B cell (primary cell): ENCODE measurements at places on chromosomes 11 and 22. TPM values are rescaled to one million over a fixed set of nuclear protein-coding genes. Genes with fewer than 3 reads are reported as not detected.
A peak's percentile ranks its signal among the peaks of the same experiment; 100 is the strongest.

TUBA8 gene
- total RNA-seq, result 1.8 and 3.6 TPM in 2 replicates

DNA sequence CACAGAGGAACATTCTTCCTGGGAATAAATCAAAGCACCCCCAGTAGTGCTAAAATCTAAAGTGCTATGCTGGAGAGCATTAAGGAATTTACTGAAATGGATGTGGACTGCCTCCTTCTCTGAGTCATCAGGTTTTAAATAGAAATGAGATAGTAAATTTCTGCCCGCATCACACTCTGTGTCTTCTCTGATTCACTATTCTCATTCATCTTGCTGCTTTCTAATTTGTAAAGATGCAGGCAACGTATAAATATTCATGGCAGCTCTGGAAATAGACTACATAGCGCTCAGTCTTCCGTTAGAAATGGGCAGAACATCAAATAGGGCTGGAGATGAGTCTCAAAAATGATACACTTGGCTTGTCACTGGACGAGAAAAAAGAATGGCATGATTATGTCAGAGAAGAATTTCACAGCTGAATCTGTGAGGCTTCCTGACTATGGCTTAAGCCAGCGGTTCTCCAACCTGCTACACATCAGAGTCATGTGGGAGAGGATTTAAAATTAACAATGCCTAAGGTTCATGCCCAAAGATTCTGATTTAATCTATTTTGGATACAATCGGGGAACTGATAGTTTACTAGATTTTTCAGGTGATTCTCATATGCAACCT is 178.2 kb downstream of the LRRC4C start:
- DNase-seq, result no peak

TEX12 gene
- 0.47 TPM in 1 of 2 replicates, not detected in the other for total RNA-seq

TTC36 gene
- 0.73 and 0.79 TPM in 2 replicates for total RNA-seq

- DNase-seq, result no peak
These were observed 279.9 kb downstream of the BRD1 start for GRCh38 chr22:49547751-49548239.

GRCh38 chr11:117823946-117824420 is 561 bp downstream of the FXYD2 start:
- DNase-seq, result no peak

DNA sequence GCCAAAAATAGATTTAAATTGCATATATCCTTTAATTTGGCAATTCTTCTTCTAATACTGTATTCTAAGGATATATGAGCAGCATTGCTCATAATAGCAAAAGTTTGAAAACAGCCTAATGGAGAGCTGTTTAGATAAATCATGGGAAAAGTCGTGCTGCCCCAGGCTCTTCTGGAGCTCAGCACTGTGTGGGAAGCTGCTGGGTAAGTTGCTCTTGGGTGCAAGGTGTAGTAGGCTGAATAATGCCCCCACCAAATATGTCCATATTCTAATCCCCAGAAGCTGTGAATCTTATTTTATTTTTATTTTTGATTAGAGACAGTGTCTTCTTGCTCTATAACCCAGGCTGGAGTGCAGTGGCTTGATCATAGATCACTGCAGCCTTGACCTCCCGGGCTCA is 34.9 kb upstream of the WEE1 start:
- DNase-seq, result no peak

GRCh38 chr11:2139123-2139521 is at the start of gene IGF2:
Gene IGF2 (minus strand): TSS chr11:2139389. CDS start chr11:2135523, 3,866 bp downstream.
- DNase-seq, result peak; percentile 47

CALCB gene
- 1.3 and 1.8 TPM in 2 replicates for total RNA-seq

- DNase-seq, result no peak
These were observed 5.6 kb downstream of the OTOG start for GRCh38 chr11:17552392-17553248.

DNA sequence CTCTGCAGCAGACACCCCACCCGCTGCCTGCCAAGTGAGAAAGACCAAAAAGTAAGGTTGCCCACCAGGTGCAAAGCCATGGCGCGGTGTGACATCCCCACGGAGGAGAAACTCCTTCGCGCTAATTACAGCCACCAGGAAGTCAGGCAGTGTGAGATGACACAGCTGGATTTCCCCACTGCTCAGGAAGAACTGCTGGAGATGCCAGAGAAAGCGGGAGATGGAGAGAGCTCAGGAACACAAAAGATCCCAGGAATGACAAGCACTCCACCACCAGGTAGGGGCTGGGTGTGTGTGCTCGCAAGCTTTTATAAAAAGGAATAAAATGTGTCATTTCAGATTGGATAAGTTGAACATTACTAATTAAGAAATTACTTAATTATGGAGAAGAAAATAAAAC is 292.7 kb downstream of the OPCML start:
- DNase-seq, result no peak

GRCh38 chr11:61332281-61332796 is 566 bp downstream of the DDB1 start:
- no peak for DNase-seq

GRCh38 chr11:97502201-97502600 is 1112.4 kb downstream of the JRKL start:
- no peak for DNase-seq

GRCh38 chr11:15818132-15818842 is 538.1 kb downstream of the SOX6 start:
- no peak for DNase-seq

DNA sequence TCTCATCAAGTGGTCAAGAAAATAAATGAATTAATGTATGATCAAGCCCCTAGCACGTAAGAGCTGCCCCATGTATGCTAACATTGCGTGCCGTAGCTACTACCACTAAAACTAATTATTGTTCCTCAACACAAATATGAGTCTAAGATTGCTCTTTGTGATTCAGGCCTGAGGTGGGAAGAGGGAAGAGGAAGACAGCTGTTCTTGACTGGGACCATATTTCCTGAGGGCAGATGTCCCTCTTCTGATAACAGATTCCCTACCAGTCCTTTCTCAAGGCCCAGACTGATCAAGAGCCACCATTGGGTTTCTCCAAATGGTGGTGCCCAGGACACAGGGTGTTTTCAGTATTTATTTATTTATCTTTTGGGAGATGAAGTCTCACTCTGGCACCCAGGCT is 87.2 kb upstream of the CADM1 start:
- no peak for DNase-seq

RIMBP3B gene
- total RNA-seq, result 0.49 and 1.6 TPM in 2 replicates

GRCh38 chr22:37771702-37772427 is 35.9 kb upstream of the GCAT start:
- no peak for DNase-seq

OR51B5 gene
- total RNA-seq, result 0.66 and 0.67 TPM in 2 replicates

TH gene
- total RNA-seq, result not detected in 2 replicates
